ENCODE measurements at places on chromosomes 4 and X.

DNA sequence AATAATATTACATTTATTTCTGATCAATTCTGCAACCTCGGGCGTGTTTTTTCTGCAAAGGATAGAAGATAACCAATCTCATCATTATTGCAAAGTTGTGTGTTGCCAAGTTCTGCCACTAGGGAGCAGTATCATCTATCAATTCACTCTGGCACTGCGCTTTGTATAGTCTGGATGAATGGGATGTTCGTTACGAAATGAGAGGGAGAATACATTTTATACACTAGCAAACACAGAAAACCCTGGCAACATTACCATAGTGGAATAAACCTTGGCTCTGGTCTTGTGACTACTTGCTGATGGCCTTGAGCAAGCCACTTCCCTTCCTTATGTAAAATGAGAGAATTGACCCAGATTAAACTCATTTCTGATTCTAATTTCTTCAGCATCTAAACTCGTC lies 97.5 kb upstream of the ZNF518B start:
- DNase-seq = no peak

- DNase-seq = no peak
Observed at GRCh38 chrX:8191022-8191421, 20.0 kb upstream of the VCX2 start.

- DNase-seq = no peak
Observed at GRCh38 chr4:60314416-60314815, 885.7 kb upstream of the ADGRL3 start.

DNA sequence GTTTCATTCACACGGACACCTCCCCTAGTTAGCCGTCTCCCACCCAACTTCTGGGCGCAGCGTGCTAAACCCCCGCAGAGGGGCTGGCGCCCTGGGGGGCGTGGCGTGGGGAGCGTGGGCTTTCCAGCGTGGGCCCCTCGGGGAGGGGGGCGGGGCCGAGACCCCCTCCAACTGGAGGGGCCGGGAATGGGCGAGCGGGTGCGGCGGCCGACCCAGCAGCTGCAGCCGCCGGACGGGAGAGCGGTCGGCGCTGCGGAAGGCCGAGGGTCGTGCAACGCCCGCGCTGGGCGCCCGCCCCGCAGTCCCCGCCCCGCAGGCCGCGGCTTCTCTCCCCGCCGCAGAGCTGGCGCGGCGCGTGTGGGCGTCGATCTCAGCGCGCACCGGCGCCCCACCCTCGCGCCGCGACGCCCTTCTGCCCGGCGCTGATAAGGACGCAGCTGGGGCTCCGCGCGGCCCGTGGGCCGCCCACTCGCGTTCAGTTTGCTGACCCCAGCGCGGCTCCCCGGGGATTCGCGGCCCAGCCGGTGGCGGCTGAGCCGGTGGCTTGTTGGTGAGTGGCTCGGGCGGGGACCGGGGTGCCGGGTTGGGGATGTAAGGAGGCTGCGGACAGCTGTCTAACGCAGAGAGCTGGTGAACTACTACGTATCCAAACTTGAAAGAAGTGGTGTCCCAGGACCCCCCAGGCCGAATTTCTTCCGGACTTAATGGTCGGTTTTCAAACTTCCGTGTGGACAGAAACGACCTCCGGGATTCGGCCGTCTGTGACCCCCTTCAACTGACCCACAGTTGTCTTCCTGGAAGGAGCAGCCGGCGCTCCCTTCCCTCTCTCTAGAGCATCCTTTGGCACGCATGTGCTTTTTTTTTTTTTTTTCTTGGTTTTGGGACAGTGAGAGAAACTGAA lies 1.5 kb downstream of the FHDC1 start:
- DNase-seq = no peak

GRCh38 chr4:138674209-138674608 lies 341.4 kb upstream of the NOCT start:
- no peak for DNase-seq

DNA sequence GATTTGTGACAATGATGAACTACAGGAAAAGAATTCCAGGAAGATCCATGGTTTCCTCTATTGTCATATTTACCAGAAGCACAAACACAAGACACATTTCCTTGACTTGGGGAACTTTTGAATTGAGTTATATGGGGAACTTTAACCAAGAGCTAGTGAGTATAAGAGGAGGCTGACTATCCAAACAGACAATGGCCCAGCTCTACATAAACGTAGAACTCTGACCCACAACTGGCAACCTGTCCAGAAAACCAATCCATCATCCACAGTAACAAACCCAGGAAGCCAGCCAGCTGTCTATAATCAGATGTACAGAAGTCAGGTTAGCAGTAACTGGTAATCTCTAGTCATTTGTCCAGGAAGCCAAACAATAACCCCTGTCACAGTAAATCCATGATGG lies 167.0 kb upstream of the CPEB2 start:
- no peak for DNase-seq

- no peak for DNase-seq
Observed at GRCh38 chr4:139042981-139043460, 27.4 kb downstream of the NOCT start.

GRCh38 chr4:79854856-79855502 lies 218.1 kb downstream of the ANTXR2 start:
- DNase-seq = no peak

DNA sequence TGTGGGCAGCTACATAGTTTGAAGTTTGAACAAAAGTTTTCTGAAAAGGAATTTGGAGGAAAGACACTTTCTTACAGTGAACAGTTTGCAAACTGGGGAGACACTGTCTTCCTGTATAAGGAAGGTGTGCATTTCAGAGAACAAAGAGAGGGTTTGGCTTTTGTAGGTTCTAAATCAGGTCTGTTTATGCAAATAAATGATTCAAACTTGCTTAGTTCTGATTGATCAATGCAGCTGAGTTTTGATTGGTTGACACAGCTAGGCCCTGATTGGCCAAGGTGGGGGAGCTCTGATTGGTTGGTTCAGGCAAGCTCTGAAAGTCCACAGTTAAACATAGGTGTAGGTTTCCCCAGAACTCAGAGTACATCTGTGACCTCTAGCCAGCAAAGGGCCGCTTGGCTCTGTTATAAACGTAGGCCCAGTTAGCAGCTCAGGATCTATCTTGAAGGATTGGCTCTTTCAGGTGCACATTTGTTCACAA lies 63.0 kb upstream of the ENPP6 start:
- no peak for DNase-seq

GRCh38 chrX:132088864-132089263 lies 39.0 kb downstream of the FRMD7 start:
- no peak for DNase-seq

DNA sequence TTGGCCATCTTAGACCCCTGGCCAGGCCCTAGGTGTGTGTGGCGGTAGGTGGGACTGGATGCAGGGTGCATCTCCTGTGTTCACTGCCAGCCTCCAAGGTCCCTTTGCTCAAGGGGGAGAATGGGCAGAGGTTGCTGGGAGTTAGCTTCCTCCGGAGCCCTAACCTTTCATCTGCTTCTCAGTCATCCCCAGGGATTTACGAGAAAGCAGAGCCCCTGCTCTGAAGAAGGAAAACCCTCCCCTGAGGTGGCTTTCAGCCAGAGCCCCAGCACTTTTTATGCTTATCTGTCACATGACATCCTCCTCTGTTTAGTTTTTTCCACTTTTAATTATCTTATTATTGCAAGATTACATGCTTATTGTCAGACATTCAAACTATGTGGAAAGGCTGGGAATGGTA lies 44.9 kb upstream of the DDX3X start:
- DNase-seq = no peak

GRCh38 chr4:96986816-96987215 lies 1146.9 kb downstream of the PDHA2 start:
- DNase-seq = no peak

DNA sequence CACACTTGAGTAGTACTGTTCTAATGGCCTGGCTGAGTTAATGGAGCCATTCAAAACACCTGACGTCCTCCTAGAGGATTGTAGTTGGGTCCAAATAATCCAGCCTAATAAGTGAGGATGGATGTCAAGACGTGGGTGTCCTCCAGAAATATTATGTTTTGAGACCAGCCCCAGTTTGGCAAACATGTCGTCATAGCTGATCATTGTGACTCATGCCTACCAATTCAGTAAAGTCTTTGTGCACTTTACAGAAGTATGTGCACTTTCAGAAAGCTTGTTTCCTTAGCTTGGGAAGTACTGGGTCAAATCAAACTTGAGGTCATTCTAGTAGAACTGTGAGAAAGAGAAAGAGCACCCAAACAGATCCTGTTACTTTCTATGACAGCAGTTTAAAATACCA lies 37.6 kb upstream of the GLRA2 start:
- no peak for DNase-seq

DNA sequence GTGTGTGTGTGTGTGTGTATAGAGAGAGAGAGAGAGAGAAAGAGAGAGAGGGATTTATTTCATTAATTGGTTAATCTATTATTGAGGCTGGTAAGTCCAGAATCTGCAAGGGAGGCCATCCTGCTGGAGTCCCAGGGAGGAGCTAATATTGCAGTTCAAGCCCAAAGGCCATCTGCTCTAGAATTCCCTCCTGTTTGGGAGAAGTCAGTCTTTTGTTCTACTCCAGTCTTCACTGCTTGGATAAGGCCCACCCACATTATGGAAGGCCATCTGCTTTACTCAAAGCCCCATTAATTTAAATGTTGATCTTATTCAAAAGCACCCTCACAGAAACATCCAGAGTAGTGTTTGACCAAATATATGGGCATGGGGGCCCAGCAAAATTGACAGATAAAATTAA lies 317.5 kb upstream of the RASGEF1B start:
- no peak for DNase-seq

GRCh38 chr4:31411565-31411964 lies 691.4 kb downstream of the PCDH7 start:
- no peak for DNase-seq

DNA sequence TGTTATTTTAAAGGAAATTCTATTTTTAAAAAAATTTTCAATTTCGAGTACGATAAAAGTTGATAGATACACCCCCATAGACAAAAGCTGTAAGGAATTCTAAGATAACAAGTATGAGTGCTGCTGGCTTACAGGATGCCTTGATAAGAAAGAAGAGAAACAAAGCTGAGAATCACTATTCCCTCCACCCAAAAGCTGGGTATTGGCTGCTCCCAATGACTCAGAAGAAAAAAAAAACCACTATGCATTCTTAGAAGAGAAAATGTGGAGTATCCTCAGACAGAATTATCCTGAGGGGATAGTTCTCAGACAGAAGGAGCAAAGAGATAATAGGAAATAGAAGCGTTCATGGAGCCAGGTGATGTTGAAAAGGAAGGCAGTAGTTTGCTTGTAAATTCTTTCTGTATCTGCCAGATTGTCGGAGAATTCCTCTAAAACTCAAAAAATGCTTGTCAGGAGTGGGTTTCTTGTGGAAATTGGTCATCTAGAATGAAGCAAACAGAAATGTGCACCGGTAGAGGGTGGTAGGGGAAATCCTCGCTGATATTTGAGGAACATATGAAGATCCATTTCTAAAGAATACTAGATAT lies 217.5 kb upstream of the ADAMTS3 start:
- no peak for DNase-seq

DNA sequence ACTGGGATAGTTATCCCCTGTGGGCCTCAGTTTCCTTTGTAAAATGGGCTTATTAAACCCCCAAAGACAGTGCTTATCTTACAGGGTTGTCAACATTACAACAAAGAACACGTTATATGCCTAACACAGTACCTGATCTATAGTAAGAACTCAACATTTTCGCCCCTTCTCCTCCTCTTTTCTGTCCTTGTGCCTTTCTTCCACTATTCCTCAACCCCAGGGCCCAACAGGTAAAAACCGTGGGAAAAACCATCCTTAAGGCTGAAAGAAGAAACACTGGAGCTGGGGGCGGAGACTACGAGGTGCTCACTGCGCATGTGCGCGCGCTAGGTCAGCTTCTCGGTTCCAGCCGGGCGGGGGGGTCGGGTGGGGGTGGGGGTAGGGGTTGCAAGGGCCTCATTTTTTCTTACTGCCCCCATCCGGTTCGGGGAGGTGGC lies 426 bp upstream of the XIAP start:
- DNase-seq = no peak

DNA sequence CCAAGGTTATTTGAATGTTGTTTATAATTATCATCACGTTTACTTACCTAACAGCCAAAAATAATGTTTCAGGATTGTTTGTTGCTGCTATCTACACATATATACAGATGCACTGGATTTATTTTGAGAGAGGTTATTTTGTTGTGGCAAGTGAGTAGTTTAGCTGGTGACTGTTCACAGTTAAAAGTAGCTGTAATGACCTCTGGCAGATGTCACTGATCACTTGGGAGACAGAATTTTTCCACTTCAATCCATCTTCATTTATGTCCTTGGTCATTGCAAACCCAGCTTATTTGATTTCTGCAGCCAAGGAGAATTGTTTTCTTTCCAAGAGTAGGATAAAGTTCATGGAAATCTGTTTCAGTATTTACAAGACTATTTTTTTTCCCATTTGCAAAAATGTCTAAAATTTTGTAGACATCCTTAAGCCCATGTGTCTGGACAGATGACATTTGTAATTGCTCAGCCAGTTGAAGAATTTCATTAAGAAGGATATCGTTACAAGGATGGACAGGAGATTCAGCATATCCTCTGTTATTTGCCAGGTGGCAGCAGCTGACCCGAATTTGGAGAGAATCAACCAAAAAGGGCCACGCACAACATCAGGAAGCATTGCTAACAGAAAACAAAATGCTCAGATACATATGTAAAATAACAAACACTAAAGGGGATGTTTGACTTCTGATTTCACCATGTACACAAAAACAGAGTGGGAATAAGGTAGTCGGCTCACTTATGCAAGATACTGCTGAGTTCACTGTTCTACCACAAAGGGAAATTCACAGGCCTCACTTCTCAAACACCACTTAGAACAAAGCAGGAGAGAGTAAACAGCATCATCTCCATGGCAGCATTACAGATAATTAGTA lies 64.5 kb downstream of the GPRIN3 start:
- DNase-seq = no peak

DNA sequence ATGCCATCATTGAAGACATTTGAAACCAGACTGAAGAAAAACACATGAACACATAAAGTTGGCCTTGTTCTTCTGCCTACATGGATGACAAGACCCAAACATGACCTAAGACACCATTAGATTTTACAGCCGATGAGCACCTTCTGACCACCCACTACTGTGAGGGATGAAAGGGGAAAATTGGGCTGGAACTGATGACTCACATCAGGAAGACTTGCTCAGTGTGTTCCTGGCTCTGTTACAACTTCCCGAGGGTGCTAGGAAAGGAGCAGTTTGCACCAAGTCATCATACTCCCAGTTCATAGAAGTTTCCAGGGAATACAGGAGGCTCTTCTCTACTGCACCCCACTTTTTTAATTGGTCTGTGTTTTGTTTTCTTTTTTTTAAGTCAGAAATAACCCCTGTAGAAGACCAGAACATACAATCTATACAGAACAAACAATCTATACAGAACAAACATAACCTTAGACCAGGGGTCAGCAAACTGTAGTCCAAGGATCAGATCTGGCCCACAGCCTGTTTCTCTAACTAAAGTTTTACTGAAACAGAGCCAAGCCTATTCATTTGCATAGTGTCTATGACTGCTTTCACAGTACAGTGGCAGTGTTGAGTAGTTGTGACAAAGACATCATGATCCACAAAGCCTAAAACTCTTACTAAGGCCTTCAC lies 25.3 kb downstream of the BTC start:
- no peak for DNase-seq

GRCh38 chrX:41590641-41591040 lies 98.1 kb upstream of the GPR34 start:
- no peak for DNase-seq

GRCh38 chr4:141609243-141609642 lies 27.1 kb upstream of the IL15 start:
- no peak for DNase-seq
